ENCODE measurements at places on chromosomes 2 and 18. TPM values are rescaled to one million over a fixed set of nuclear protein-coding genes. Genes with fewer than 3 reads are reported as not detected.

- DNase-seq, result no peak
Observed at GRCh38 chr2:25928668-25929067, 50.4 kb upstream of the ASXL2 start.

Gene HJURP
- 101 TPM for total RNA-seq

DNA sequence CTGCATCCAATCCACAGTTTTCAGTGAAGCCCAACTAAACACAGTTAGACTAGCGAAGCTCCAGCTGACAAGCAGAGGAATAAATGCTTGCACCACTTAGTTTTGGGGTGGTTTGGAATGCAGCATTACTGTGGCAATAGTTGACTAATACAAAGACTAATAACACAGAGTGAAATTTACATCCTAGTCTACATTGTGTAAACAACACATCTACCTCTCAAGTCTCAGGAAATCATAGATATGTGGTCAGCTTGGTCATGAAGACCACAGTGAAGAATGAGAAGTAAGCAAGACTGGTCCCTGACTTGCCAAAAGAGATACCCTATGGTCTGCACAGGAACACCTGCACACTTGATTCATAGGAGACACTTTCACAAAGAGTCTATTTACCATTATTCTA lies 155.1 kb upstream of the TANK start:
- DNase-seq, result no peak

Gene SETBP1
- total RNA-seq, result 2.1 TPM

DNA sequence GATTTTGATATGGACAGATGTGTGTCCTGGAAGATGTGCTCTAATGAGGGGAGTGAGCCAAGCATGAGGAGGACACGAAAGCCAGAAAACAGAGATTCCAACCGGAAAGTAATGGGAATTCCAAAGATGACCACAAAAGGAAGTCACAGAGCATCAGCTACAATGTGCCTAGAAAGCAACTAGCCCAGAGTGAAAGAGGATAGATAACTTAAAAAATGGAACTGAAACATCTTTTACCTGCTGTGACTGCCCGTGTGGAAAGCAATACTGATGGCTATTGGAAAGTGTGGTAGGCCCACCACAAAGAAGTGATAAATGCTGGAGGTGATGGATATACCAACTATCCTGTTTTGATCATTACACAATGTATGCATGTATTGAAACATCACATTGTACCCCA lies 21.6 kb downstream of the DNMT3A start:
- DNase-seq, result no peak

GRCh38 chr2:200658278-200658864 lies 72.6 kb downstream of the AOX1 start:
- no peak for DNase-seq

- no peak for DNase-seq
Observed at GRCh38 chr2:181643151-181643550, 13.8 kb downstream of the CERKL start.

DNA sequence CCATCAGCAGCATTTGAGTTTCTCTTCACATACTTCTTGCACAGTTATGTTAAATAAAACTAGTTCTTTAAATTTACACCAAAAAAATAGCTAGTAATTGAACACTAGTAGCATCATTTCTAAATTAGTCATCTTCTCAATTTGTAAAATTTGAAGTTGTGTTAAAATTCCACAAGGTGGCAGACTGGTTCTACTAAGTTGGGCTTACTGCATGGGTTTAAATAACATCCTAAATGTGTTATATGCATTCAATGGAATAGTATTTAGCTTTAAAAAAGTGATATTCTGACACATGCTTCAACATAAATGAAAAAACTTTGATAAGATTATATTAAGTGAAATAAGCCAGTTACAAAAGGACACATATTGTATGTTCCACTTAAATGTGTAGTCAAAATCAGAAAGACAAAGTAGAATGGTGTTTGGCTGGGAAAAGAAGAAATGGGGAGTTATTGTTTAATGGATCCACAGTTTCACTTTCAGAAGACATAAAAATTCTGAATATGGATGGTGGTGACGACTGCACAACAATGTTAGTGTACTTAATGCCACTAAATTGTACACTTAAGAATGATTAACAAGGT lies 28.7 kb upstream of the RPRD1A start:
- peak; percentile 47 for DNase-seq

DNA sequence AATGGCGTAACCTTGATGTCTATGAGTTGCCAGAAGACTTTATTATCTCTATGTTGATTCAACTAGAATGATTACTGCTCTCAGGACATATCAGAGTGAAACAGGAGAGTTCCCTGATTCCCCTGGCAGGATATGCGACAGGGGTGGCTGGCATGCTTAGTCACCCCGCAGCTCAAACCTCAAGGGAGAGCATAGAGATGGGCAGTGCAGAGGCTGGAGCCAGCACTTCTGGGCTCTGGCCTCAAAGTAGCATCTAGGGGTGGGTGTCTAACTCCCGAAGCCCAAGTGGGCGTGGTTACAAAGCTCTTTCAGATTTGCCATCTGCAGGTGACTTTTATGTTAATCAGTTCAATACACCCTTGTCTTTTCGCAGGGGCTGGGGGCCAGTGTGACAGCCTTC lies 391.6 kb downstream of the ADCYAP1 start:
- DNase-seq, result peak; percentile 50

DNA sequence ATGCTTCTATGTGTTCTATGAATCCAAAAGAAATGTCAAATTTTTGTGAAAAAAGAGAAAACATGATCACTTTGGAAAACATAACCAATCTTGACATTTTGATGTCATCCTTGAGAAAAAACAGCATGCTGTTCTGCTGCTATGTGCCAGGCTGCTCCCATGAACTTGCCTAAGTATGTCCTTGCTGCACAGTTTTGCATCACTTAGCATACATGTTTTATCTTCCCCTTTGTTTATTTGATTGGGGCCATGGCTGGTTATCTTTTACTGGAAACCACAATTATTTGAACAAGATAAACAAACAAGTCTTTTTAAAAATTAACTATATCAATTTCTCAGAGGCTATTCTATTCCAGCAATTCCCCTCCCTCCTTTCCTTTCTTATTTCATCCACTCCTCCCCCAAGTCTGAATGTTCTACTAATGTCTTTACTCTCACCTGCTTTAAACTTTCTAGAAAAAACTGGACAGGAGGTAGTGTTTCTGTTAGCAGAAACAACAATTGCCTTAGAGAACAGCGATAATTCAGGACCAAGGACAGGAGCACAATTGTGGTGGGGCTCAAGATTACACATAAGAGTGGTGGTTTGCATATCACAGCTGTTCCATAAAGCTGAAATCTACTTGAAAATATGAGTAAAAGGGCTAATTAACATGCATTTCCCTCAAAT lies 6.7 kb downstream of the AOX1 start:
- no peak for DNase-seq

GRCh38 chr2:16125614-16126516 lies 185.5 kb downstream of the MYCN start:
- DNase-seq, result no peak

Gene DES
- total RNA-seq, result not detected

Gene SPR
- 64.4 TPM for total RNA-seq

- no peak for DNase-seq
Observed at GRCh38 chr2:85758361-85759256, 4.8 kb downstream of the ATOH8 start.

Gene AFTPH
- total RNA-seq, result 12.8 TPM

DNA sequence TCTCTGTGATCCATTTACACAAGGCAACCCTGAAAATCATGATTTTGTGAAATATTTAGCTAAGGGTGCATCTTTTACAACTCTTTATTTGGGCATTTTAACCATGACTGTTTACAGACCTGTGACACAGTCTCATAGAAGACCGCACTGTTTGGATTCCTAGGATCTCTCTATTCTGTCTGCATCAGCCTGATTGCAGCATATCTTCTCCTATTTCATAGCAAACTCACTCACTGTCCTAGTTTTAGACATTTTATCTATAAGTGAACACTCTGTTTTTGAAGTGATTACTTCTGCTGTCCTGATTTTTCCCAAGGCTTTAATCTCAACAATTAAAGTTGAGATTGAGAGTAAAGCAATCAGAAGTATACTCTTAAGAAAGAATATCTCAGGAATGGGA lies 56.2 kb downstream of the CAVIN2 start:
- no peak for DNase-seq

DNA sequence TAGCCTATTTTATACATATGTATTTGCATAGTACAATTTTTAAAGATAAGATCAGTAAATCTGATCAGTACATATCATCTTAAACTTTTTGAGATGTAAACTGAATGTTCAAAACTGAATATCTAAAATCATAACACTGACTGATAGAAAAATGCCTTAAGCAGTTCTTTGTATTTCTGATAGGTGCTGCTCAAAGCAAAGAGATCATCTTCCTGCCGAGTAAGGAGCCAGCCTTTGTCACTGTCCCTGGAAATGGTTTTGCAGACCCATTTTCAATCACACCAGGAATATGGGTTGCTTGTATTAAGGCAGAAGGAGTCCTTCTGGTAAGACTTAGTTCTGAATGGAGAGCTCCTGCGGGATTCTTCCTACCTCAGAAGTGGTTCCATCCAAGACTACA lies 135.0 kb downstream of the LAMA3 start:
- DNase-seq, result no peak

DNA sequence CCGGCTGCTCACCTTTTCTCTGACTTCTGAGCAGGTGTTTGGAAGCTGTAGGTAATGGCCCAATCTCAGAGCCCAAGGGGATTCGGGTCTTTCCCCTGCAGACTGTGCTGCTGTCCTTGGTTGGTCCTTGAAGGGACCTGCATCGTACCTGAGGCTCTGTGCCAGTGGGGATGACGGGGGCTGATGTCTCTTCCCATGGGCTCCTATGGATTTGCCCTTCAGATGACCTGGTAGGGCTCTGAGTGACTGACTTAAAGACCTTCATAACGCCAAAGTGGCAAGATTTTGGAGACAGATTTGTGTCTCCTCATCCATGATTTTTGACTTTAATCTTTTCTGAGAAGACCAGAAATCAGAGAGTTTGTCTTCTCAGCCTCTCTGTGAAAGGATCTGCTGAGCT lies 166.1 kb downstream of the FAM210A start:
- DNase-seq, result no peak

Gene DSG2
- 30.0 TPM for total RNA-seq

Gene RABL2A
- 1.6 TPM for total RNA-seq

DNA sequence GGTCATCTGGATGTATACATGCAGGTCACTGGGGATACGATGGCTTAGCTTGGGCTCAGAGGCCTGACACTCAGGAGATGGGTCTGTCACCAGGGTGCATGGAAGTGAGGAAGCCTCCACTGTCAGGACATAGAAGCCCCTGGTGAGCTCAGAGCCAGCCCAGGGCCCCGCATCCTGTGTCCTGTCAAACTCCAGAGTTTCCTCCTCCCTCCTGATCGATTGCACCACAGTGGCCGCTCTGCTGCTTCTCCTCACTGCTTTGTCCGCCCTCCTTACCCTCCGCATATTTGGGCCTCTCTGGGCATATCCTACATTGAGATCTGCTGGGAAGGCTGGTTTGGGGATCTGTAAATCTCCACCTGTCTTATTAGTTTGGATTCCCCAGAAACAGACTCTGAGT lies 37.5 kb upstream of the ATG16L1 start:
- DNase-seq, result no peak

Gene NOL4
- total RNA-seq, result not detected

DNA sequence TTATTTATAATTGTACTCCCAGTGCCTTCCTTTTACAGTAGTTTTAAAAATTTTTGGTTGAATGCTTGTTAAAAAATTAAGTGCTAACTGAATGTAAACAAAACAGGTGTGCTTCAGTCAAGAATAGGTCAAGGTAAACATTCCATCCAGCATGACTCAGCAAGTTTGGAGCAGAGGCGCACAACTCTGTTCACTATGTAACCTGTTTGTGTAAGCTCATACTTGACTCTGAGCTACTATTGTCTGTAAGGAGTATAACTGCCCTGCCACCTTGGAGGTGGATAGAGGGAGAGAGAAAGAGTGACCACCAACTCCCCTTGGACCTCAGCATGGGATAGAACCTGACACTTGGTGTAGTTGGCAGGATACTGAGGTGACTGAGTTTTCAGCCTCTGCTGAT lies 207.4 kb upstream of the SYT4 start:
- no peak for DNase-seq

Gene DNAJC5G
- total RNA-seq, result not detected

GRCh38 chr2:65031341-65032018 lies 24.7 kb upstream of the CEP68 start:
- no peak for DNase-seq

Gene HADHB
- total RNA-seq, result 62.2 TPM

DNA sequence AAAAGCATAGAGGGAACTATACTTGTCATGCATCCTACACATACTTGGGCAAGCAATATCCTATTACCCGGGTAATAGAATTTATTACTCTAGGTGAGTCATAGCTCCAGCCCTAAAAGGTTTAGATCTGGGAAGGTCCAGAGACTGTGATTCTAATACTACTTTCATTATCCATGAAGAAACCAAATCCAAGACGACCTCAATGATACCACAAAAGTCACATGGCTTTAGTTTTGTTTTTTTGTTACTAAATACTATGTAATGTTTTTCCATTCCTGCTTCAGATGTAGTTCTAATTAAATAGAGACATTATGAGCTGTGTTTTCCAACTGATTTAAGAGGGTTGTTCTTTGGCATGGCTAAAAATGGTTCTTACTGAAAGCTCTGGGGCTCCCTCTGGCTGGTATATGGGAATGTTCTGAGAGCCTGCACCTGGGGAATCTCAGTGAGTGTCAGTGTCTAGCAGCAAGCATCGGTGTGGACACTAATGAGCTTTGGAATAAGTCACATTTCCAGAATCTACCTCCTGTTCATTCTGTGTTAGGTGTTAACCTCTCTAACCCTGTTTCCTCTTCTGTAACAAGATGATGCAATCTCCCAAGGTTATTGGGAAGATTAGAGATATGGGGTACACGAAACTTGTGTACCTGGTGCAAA lies 20.5 kb upstream of the IL1RL2 start:
- DNase-seq, result peak; percentile 48

- DNase-seq, result no peak
Observed at GRCh38 chr2:159187106-159187505, 99.4 kb downstream of the WDSUB1 start.

- DNase-seq, result no peak
Observed at GRCh38 chr2:229572507-229573271, 141.7 kb downstream of the DNER start.

DNA sequence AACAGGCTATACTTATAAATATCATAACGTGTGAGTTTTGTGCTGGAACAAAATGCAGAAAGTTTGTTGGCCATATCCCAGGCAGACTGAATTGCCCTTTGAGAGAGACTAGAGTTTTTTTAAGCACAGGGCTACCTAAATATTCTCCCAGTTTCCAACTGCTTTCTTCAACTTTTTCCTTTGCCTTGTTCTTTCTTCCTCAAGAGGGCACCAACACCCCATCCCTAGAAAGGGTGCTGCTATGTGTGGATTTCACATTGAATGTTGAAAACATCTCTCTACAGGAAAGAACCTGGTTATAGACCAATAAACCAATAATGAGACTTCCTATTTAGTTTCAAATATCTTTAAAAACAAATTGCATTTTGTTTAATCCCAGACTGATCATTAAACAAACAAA lies 87.9 kb downstream of the ICOS start:
- peak; percentile 45 for DNase-seq

DNA sequence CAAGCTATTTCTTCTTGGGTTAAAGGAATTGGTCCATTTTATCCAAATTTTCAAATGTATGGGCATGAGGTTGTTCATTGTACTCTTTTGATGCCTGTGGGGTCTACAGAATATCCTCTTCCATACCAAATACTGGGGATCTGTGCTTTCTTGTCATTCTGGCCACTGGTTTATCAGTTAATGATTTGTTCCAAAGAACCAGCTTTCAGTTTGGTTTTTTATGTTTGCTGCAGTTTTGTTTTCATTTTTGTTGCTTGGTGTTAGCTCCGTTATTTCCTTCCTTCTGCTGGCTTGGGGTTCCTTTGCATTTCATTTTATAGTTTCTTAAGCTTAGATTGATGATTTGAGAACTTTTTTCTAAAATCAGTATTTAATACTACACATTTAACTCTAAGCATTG lies 45.5 kb downstream of the SLC66A2 start:
- DNase-seq, result no peak
